Upper lobe of left lung (tissue), 6 donors: ENCODE measurements at places on chromosomes 5 and 9. TPM values are rescaled to one million over a fixed set of nuclear protein-coding genes. Genes with fewer than 3 reads are reported as not detected.
A peak's percentile ranks its signal among the peaks of the same experiment; 100 is the strongest.

Gene FCN2
- not detected for total RNA-seq

Gene PCDHGA5
- 2.1 TPM for total RNA-seq

Gene PCDHB16
- total RNA-seq, result 1.7 TPM

Gene CAPSL
- 6.7 TPM for total RNA-seq

Gene CATSPER3
- total RNA-seq, result not detected

Gene TMEM174
- not detected for total RNA-seq

Gene PCDHB15
- total RNA-seq, result 3.3 TPM

Gene SLC6A19
- 0.06 TPM for total RNA-seq

Gene ANGPTL2
- 6.2 TPM for total RNA-seq

DNA sequence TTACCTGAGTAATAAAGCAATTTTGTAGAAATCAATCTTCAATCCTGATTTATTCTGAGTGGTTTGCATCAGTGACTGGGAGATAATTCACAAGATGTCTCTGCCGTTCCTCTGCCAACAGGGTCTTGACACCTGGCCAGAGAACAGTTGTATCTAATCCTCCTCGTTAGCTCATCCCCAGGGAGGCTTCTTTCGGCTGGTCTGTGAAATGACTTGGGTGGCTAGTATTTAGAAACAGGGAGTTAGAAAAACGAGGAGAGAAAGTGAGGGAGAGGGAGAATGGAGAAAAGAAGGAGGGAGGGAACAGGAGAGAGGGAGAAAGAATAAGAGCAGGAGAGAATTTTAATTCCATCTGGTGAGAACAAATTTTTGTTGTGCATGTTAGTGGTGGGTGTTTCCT lies 600.2 kb upstream of the TLE4 start:
- H3K27me3 ChIP-seq, result no peaks in the 10 kb centered on the region
- H3K27ac ChIP-seq, result no peak overlapping the region
- H3K4me3 ChIP-seq, result no peak overlapping the region
- H3K4me1 ChIP-seq, result no peaks in the 10 kb centered on the region

DNA sequence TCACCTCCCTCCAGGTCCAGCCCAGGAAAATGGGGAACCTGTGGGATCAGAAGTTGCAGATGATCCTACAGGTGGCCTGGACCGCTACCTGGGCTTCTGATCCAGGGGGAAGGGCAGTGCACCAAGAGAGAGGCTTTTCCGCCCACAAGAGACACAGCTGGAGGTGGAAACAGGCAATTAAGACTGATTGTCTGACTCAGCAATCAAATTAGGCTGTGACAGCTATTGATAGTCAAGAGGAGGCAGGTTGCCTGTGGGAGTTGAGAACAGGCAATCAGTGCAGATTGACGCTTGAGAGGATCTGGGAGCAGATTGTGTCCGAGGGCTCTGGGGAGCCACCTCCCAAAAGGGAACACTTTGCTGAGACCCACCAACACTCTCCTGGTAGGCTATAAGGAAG lies 71.1 kb upstream of the SLC44A1 start:
- H3K4me3 ChIP-seq, result no peak overlapping the region
- no peaks in the 10 kb centered on the region for H3K27me3 ChIP-seq
- H3K36me3 ChIP-seq, result no peaks in the 10 kb centered on the region
- H3K27ac ChIP-seq, result no peak overlapping the region

DNA sequence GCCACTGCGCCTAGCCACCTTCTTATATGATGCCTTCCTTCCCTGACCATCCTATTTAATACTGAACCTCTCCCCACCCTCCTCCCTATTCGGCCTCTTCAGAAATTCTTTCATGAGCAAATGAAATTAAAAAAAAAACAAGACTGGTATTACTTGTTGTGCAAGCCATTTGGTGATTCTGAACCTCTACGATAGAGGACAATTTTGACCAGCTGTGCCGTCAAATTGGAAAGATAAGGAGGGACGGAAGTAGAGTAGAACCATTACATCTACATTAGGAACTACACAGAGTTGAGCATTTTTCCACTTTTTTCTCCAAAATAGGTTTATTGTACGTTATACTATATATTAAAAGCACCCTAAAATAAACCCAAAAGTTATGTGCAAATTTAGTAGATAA lies 2.9 kb downstream of the DHX29 start:
- no peaks in the 10 kb centered on the region for H3K27me3 ChIP-seq
- DNase-seq, result no peak
- no peak overlapping the region for H3K4me3 ChIP-seq
- H3K36me3 ChIP-seq, result peaks cover 5% of the 10 kb centered on the region
- peak overlapping the region; percentile 32 for H3K27ac ChIP-seq

- H3K27me3 ChIP-seq, result no peaks in the 10 kb centered on the region
- H3K4me3 ChIP-seq, result no peak overlapping the region
- peaks cover 35% of the 10 kb centered on the region for H3K4me1 ChIP-seq
- DNase-seq, result no peak
These were observed 49.4 kb downstream of the C9orf50 start for GRCh38 chr9:129571298-129572051.

DNA sequence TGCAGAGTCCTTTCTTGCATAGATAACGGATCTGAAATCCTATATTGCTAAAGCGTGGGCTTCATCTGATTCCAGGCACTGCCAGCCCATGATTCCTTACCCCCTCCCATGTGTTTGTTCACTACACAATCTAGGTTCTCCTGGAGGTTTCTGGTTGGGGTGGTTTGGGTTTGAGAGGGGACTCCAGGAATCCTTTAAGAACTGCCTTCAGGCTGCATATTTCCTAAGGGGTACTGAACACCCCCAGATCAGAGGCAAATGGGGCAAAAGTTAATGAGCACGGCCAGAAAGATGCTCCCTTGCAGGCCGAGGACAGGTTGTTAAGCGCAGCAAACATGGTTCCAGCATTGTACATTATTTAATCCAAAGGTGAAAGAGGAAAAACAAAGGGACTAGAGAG lies 9.9 kb downstream of the NR2F1 start:
- H3K4me1 ChIP-seq, result peaks cover 12% of the 10 kb centered on the region
- H3K4me3 ChIP-seq, result no peak overlapping the region
- no peaks in the 10 kb centered on the region for H3K27me3 ChIP-seq
- H3K36me3 ChIP-seq, result no peaks in the 10 kb centered on the region
- no peak overlapping the region for H3K27ac ChIP-seq

- no peaks in the 10 kb centered on the region for H3K27me3 ChIP-seq
- H3K27ac ChIP-seq, result no peak overlapping the region
- no peaks in the 10 kb centered on the region for H3K36me3 ChIP-seq
- H3K4me3 ChIP-seq, result no peak overlapping the region
- no peaks in the 10 kb centered on the region for H3K4me1 ChIP-seq
- no peak for DNase-seq
These were observed 142.3 kb upstream of the TLX3 start for GRCh38 chr5:171166766-171167165.

DNA sequence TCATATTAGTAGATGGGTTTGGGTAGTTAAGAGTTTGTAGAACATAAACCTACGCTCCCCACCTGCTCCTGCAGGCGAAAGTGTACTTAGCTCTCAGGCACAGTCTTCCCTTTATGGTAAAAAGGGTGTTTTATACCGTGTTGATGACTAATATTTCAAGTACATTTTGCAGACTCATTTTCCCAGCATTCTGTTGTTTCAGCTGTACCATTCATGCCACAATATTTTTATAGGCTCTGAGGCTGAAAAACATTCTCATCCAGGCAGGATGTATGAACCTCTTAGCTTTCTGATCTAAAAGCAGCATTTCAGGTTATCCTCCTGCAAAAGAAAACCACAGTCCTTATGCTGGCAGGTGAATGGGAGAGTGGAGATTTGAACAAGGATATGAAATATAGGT lies 231.4 kb downstream of the NR2F1-AS1 start:
- H3K36me3 ChIP-seq, result no peaks in the 10 kb centered on the region
- H3K27ac ChIP-seq, result no peak overlapping the region
- H3K4me3 ChIP-seq, result no peak overlapping the region
- H3K27me3 ChIP-seq, result no peaks in the 10 kb centered on the region

DNA sequence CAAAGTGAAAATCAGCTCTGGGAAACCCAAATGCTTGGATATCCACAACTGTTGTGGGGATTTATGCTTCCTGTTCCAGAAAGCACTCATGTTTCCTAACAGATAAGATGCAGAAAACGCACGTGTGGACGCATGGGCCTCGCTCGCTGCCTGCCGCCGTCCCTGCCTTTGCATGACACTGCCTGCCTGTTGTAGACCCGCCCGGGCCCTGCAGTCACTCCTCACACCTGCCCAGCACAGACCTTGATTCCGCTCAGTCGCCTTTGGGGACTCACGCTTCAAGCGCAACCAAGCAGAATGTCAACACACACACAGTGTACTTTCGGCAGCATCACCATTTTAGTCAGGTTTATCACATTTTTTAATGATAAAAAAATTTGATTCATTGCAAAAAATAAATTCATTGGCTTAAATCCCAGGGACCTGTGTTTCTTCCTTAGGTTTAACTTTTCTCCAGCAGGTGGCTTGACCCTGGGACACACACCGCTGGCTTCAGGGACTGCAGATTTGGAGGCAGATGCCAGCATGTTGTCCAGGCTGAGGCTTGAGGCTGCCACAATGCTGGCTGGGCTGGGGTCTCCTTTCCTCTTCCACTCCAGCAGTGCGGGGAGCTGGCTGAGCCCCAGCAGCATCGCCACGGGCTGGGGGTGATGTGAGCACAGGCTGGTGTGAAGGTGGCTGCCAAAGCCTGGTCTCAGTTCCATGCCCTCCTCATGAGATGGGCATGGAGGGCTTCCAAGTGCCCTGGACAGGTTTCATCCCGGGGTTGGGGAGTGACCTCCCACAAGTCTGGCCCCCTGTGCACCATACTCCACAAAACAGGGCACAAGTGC lies 416.9 kb upstream of the IRX4 start:
- H3K4me3 ChIP-seq, result no peak overlapping the region
- no peaks in the 10 kb centered on the region for H3K4me1 ChIP-seq
- no peaks in the 10 kb centered on the region for H3K36me3 ChIP-seq
- peak; percentile 68 for DNase-seq
- no peaks in the 10 kb centered on the region for H3K27me3 ChIP-seq
- no peak overlapping the region for H3K27ac ChIP-seq

GRCh38 chr5:52867809-52868208 lies 80.1 kb downstream of the ITGA1 start:
- H3K36me3 ChIP-seq, result no peaks in the 10 kb centered on the region
- no peak overlapping the region for H3K4me3 ChIP-seq
- no peaks in the 10 kb centered on the region for H3K27me3 ChIP-seq
- H3K4me1 ChIP-seq, result peaks cover 13% of the 10 kb centered on the region

- no peak overlapping the region for H3K4me3 ChIP-seq
- H3K27ac ChIP-seq, result no peak overlapping the region
- H3K36me3 ChIP-seq, result no peaks in the 10 kb centered on the region
- H3K4me1 ChIP-seq, result no peaks in the 10 kb centered on the region
These were observed 359.7 kb downstream of the TRIM32 start for GRCh38 chr9:117046666-117047327.

- no peak for DNase-seq
- H3K36me3 ChIP-seq, result no peaks in the 10 kb centered on the region
These were observed 103.2 kb upstream of the SPATA31D4 start for GRCh38 chr9:81824802-81825730.

DNA sequence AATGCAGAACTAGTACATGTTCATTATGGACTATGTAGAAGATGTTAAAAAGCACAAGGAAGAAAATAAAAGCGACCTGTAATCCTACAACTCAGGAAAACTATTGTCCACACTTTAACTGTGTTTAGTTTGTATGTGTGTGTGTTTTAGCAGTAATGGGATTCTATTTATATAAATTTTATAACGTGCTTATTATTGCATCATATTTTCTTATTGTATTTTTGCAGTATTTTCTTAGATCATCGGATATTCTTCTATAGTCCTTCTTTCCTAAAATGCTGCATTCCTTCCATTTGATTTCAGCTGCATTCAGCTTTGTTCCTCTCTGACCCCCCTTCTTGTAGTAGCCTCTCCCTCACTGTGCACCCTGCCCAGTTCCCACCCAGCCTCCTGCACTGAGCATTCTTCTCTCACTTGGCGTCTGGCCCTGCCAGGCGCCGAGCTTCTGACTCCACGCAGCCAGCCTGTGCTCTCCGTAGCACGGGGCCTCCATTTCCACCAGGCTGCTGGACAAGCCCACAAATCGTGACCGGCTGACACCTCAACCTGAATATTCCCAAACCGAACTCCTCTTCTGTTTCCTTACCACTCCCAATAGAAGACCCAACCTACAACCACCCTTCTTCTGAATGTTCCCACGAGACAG lies 39.9 kb downstream of the MVB12B start:
- peak; percentile 58 for DNase-seq
- H3K4me1 ChIP-seq, result peaks cover 40% of the 10 kb centered on the region
- no peak overlapping the region for H3K27ac ChIP-seq
- no peak overlapping the region for H3K4me3 ChIP-seq
- H3K36me3 ChIP-seq, result no peaks in the 10 kb centered on the region
- no peaks in the 10 kb centered on the region for H3K27me3 ChIP-seq

- H3K4me3 ChIP-seq, result no peak overlapping the region
- no peaks in the 10 kb centered on the region for H3K4me1 ChIP-seq
- DNase-seq, result no peak
- H3K27me3 ChIP-seq, result no peaks in the 10 kb centered on the region
- H3K27ac ChIP-seq, result no peak overlapping the region
These were observed 4.8 kb upstream of the CDH10 start for GRCh38 chr5:24649531-24649930.

DNA sequence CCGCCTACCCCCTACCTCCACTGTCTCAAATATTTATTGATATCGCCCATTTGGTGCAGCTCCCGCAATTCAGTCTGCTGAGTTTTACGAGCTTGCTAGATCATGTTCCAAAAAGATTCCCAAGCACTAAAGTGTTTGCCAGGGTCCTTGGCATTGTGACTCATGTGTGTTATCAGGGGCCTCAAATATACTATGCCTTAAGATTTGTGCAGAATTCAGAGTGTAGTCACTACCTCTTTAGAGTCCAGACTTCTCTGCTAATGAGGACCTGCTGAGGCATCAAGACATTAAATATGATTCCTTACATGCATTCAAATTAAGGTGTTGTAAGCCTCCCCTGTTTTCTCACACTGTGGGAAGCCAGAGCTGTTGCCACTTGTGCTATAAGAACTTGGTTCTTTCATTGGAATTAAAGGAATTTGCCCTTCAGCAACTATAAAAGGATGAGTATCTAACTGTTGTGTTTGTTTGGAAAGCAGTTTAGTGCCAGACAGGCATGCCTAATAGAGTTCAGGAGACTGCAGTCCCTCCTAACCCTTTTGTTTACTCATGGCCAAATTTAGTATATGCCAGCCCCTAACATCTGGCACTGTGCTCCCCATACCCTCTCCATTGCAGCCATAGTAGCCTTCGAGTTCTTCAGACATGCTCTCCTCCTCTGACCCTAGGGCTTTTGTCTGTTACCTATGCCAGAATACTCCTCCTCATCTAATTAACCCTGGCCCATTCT lies 316.4 kb downstream of the NR3C1 start:
- no peak for DNase-seq
- no peaks in the 10 kb centered on the region for H3K4me1 ChIP-seq
- no peaks in the 10 kb centered on the region for H3K27me3 ChIP-seq
- H3K4me3 ChIP-seq, result no peak overlapping the region

- peaks cover 20% of the 10 kb centered on the region for H3K4me1 ChIP-seq
- peak overlapping the region; percentile 44 for H3K4me3 ChIP-seq
- no peaks in the 10 kb centered on the region for H3K27me3 ChIP-seq
- H3K36me3 ChIP-seq, result no peaks in the 10 kb centered on the region
- H3K27ac ChIP-seq, result peak overlapping the region; percentile 22
These were observed 10.6 kb downstream of the MYOZ3 start for GRCh38 chr5:150671509-150672236.

- no peak for DNase-seq
- H3K4me1 ChIP-seq, result no peaks in the 10 kb centered on the region
- H3K27me3 ChIP-seq, result no peaks in the 10 kb centered on the region
- no peak overlapping the region for H3K27ac ChIP-seq
These were observed 427.7 kb downstream of the CDK5RAP2 start for GRCh38 chr9:120152295-120152694.

GRCh38 chr5:174607916-174608315 lies 116.5 kb upstream of the MSX2 start:
- peaks cover 8% of the 10 kb centered on the region for H3K4me1 ChIP-seq
- no peak overlapping the region for H3K4me3 ChIP-seq
- no peaks in the 10 kb centered on the region for H3K36me3 ChIP-seq
- no peak for DNase-seq
- H3K27me3 ChIP-seq, result no peaks in the 10 kb centered on the region
- no peak overlapping the region for H3K27ac ChIP-seq
